Stimulated activated CD8-positive, alpha-beta memory T cell treated with anti-CD3 and anti-CD28 coated beads, Interleukin-4, amount 100 ng/mL, for 1 hour (primary cell): ENCODE measurements at places on chromosomes 1 and 21.

DNA sequence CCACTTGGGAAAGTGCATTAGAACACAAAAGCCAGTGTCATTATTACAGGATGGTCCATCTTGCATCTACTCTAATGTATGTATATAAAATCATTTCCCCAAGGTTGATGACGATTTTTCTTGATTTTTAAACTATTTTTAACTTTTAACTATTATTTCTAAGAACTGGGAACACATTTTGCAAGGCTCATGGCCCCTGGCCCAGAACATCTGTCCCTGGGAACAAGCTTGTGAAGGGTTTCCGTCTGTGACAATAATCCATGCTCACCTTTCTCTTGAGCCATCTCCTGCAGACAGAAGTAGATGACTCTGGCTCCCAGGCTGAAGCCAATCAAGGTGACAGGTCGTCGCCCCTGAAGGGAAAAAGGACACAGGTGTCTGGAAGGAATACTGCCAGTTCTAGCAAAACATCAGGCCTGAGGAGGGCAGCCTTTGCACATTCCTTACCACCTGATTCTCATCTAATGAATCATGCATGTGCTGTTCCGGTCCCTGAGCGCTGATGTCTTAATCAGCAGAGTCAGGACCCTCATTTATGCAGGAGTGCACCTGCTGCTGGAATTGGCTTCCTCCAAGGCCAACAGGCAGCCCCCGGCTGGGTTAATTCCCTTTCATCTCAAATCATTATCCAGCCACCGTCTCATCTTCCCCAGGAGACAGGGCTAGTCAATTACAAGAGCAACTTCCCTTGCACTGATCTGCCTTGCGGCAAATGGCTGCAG is 62.5 kb downstream of the TMCO4 start:
- no peak for DNase-seq

DNA sequence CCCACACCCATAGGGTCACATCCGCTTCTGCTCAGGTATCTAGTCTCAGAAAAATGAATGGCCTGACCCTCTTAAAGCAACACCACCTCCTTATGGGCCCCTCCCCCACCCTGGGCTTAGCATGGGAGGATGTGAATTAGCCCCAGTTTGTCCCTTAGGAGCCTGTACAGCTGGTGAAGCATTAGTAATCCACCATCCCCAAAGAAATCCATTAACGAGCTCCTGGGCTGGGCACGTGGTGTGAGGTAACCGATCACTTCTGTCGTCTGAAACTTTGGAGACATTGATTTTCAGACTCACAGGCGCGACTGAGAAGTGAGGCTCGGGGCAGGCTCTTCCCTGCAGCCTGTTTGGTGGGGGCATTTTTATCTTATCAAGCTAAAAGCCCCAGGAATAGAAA is 10.5 kb downstream of the RASSF5 start:
- no peak for DNase-seq

DNA sequence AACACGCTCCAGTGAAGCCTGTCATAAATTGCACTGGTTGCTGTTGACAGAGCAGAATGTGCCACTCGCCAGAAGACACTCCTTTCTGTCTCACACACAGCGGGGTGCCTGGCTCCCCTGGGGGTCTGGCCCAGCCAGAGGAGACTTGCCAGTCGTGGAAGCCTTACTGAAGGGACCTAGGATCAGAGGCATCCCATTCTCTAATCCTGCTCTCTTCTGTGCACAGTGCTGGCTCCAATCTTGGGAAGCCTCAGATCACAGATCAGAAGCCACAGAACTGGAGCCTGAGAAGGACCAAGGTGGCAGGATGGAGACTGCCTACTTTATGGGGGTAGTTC is 1.4 kb downstream of the SLC9A1 start:
- DNase-seq = no peak

DNA sequence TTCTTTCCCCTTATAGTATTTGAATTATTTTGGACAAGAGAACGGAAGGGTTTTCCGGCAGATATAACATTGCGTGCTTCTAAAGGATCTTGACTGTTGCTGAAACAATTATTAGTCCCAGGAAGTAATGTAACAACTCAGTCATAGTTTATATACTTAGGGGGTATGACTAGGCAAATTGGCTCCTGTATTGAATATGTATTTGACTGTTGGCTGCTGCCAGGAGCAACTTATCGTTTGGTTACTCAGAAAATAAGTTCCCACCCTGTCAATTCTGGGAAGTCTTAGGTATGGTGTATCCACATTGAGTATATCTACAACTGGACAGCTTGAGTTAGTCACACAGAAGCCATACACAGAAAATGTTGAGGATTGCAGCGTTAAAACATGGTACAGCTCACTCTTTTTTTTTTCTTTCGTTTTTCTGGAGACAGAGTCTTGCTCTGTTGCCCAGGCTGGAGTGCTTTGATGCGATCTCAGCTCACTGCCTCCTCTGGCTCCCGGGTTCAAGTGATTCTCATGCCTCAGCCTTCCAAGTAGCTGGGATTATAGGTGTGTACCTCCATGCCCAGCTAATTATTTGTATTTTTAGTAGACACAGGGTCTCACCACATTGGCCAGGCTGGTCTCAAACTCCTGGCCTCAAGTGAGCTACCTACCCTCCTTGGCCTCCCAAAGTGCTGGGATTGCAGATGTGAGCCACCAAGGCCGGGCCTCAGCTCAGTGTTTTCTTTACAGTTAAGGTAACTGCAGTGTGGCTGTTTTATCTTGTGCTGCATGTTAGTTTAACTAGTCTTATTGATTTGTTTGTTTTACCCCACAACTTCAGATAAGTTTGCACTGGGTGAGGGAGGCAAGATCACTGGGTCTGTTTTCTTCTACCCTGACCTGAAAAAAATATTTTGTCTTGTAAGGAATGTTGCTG is 10.2 kb downstream of the SMAP2 start:
- no peak for DNase-seq

GRCh38 chr21:14691914-14692313 is 145.8 kb upstream of the SAMSN1 start:
- DNase-seq = no peak
